ENCODE measurements at places on chromosomes 3 and 15.

DNA sequence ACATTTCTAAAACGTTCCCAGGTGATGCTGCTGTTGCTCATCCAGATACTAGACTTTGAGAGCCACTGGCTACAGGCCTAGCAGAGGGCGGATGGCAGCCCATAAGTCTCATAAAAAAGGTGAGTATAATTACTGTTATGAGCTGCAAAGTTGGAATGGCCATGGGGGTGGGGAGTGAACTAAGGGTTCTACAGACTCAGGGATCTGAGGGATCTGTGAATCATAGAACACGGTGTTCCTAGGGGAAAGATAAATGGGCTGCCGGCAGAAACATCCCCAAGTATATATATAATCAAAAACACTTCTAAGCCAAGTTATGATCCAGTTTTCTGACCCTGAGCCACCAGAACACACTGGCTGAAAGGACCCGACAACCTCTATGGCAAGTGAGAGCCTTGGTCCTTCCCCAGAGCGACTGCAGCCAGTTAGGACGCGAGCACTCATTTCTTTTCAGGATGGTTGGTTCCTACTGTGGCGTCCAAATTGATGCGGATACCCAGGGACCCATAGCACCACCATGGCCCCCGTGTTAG lies 7.9 kb upstream of the SYNM start:
- DNase-seq: no peak

DNA sequence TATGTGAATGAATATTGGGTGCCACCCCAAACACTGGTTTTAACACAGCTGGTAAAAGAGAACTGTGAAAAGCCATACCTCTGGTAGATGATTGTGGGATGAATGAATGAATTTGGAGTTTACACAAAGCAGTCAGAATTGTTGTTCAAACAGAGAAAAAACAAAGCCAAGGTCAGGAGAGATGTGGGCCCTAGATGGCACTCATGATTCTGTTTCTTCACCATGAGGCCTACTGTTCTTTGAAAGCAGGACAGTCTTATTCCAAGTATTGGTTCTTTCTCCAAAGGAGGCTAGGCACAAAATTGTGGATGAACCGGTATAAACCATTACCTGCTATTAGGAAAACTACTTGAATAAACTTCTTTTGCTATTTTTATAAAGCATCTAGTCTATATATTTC lies 97.6 kb downstream of the SAMMSON start:
- DNase-seq: no peak

- no peak for DNase-seq
Measured at GRCh38 chr15:82710208-82710555, 507 bp upstream of the AP3B2 start.

DNA sequence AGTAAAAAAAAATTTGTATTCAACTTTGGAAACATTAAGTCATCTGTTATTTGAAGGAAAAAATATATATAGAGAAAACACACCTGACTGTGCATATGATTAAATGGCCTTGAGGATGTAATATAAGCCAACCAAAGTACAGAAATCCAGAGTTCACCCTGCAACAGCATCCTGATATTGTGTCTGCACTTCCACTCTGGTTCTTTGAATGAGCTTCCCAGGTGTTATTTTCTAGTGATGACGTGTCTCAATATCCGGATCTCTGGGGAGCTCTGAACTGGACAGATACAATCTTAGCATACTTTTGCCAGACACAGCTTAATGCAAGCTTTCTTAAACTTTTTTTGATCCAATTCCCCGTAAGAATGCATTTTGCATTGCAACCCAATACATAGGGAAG lies 19.5 kb upstream of the PIK3CB start:
- DNase-seq: no peak

DNA sequence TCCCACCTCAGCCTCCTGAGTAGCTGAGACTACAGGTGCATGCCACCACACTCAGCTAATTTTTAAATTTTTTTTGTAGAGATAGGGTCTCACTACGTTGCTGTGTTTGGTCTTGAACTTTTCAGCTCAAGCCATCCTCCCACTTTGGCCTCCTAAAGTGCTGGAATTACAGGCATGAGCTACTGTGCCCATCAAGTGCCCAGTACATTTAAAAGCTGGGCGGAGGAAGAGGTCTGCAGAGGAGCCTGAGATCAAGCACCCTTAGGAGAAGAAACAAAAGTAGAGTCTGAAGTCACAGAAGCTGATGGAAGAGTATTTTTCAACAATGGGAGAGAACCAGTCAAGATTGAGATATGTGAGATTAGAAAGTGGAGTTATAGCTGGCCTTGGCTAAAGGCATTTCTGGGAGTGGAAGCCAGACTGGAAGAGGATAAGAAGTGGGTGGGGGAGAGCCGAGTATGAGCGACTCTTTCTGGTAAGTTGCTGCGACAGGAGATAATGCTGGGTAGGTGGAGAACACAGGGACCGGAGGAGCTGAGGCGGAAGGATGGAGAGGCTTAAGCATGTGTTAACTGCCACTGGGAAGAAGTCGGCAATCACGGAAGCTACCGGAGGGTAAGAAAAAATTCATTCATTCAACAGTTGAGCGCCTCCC lies 782 bp upstream of the IREB2 start:
- no peak for DNase-seq

DNA sequence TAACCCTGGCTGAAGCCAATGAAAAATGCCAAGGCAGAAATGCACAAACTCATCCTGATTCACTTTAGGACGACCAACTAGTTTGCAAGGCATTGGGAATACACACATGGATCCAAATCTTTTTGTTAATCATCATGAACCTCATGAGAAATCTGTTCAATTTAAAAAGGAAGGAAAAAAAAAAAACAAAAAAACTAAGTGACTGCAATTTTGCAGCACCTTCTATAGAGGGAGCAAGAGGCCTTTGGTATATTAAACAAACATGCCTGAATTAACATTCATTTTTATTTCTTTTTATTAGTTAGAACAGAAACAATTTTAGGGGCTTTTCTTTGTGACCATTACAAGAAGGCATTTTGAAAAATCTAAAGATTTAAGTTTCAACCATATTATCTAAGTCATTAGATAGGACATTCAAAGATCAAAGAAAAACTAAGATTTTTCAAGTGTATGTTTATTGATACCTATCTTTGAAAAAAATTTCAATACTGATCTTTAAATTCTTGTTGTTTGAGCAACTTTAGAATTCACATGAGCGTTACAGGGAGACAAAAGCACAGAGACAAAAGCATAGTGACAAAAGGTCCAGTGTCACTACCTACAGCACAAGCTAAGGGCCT lies 182.4 kb downstream of the CBLB start:
- peak; percentile 55 for DNase-seq

- no peak for DNase-seq
Measured at GRCh38 chr3:79994397-79994796, 226.6 kb upstream of the ROBO1 start.

DNA sequence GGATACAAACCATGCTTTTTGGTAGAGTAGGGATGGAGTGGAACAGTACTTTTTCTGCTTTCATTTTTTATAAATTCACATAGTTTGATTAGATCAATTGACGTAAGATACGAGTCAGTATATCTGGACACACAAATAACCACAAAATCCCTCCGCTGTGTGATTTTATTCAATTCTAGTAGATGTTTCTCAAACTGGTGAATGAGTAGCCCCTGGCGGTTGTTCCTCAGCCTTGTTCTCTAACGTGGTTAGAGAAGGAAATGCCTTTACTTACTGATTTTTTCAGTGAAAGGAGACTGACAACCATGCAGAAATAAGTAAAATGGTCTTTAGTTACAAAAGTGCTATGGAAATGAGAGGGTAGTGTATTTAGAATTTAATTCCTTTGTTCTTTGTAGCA lies 161.0 kb downstream of the TCF12 start:
- peak; percentile 56 for DNase-seq

All from suppressor macrophage (primary cell).